ENCODE measurements at places on chromosomes 11 and 22. TPM values are rescaled to one million over a fixed set of nuclear protein-coding genes. Genes with fewer than 3 reads are reported as not detected.

- H3K36me3 ChIP-seq: peaks cover 4% of the 10 kb centered on the region
- H3K27me3 ChIP-seq: peaks cover 24% of the 10 kb centered on the region
- no peak overlapping the region for H3K27ac ChIP-seq
These were observed 34.2 kb downstream of the NNMT start for GRCh38 chr11:114330373-114330772.

GRCh38 chr11:93196816-93197379, 893 bp downstream of the SLC36A4 start:
- H3K27me3 ChIP-seq: peaks cover 8% of the 10 kb centered on the region
- peak overlapping the region; percentile 88 for H3K27ac ChIP-seq
- H3K36me3 ChIP-seq: no peaks in the 10 kb centered on the region
- no peak for DNase-seq

HBG1 gene
- not detected for polyA plus RNA-seq

- peaks cover 4% of the 10 kb centered on the region for H3K27me3 ChIP-seq
- no peak overlapping the region for H3K4me3 ChIP-seq
- H3K27ac ChIP-seq: peak overlapping the region; percentile 62
- H3K36me3 ChIP-seq: no peaks in the 10 kb centered on the region
These were observed 21.2 kb downstream of the DAGLA start for GRCh38 chr11:61701242-61701886.

DNA sequence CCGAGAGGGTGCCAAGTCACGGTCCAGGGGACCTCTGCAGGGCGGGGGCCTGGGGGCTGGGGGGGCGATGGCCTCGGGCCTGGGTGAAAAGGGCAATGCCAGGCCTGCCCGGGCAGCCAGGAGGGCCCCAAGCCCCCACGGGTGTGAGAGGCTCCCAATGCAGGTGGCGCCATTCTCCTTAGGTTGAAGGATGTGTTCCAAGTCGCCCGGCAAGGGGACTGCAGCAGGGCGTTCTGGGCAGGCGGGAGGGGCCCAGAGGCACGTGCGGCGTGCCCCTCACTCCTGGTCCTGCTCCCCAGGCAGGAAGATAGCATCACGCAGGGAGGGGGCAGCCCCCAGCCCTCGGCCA, 730 bp upstream of the TNNI2 start:
- H3K4me3 ChIP-seq: no peak overlapping the region
- H3K27me3 ChIP-seq: peaks cover 2% of the 10 kb centered on the region
- peaks cover 16% of the 10 kb centered on the region for H3K4me1 ChIP-seq

All from immature natural killer cell (primary cell).